Bronchus fibroblast of lung (primary cell): ENCODE measurements at places on chromosomes 5 and 9. TPM values are rescaled to one million over a fixed set of nuclear protein-coding genes. Genes with fewer than 3 reads are reported as not detected.

Gene IL5
- not detected in 2 replicates for total RNA-seq

Gene IL13
- not detected in 2 replicates for total RNA-seq

Gene IPPK
- 5.5 and 6.2 TPM in 2 replicates for total RNA-seq

Gene FRRS1L
- under 0.01 TPM in 2 replicates for total RNA-seq

Gene TRPM3
- under 0.01 TPM in 1 of 2 replicates, not detected in the other for total RNA-seq

Gene GSN
- total RNA-seq = 171 and 195 TPM in 2 replicates

Gene PRRX2
- total RNA-seq = 14.3 and 14.9 TPM in 2 replicates

Gene PDE6A
- not detected in 2 replicates for total RNA-seq

Gene RAB3C
- not detected in 2 replicates for total RNA-seq

Gene FABP6
- not detected in 2 replicates for total RNA-seq

Gene CERT1
- 4.9 and 5.9 TPM in 2 replicates for total RNA-seq

Gene FOCAD
- total RNA-seq = 38.5 and 44.9 TPM in 2 replicates

Gene TMEM203
- total RNA-seq = 43.1 and 47.9 TPM in 2 replicates

Gene DMRT3
- total RNA-seq = not detected in 2 replicates

Gene GPSM1
- 99.4 and 110 TPM in 2 replicates for total RNA-seq

Gene PAM
- 110 and 111 TPM in 2 replicates for total RNA-seq

Gene TAF11L10
- total RNA-seq = not detected in 2 replicates

Gene SHOC1
- total RNA-seq = under 0.01 TPM in 1 of 2 replicates, not detected in the other

Gene STPG3
- total RNA-seq = not detected in 2 replicates

Gene SLC22A4
- total RNA-seq = 1.7 and 2.1 TPM in 2 replicates

Gene POLR3G
- total RNA-seq = 14.6 and 20.2 TPM in 2 replicates

Gene DOCK2
- total RNA-seq = 3.0 and 4.2 TPM in 2 replicates

Gene SLC6A19
- total RNA-seq = not detected in 2 replicates

Gene ACSL6
- under 0.01 TPM in 1 of 2 replicates, not detected in the other for total RNA-seq

Gene DRD1
- total RNA-seq = not detected in 2 replicates

Gene MCTP1
- 3.3 and 5.9 TPM in 2 replicates for total RNA-seq

Gene UGCG
- total RNA-seq = 74.0 and 92.3 TPM in 2 replicates

Gene LMNB1
- total RNA-seq = 104 and 107 TPM in 2 replicates

Gene SYK
- under 0.01 TPM in 1 of 2 replicates, not detected in the other for total RNA-seq

Gene GRIA1
- 1.3 and 1.5 TPM in 2 replicates for total RNA-seq

Gene PCDHGB7
- total RNA-seq = 6.1 and 7.2 TPM in 2 replicates

Gene PCDHGB3
- total RNA-seq = 0.45 and 0.50 TPM in 2 replicates

Gene TAF9
- total RNA-seq = 85.6 and 89.8 TPM in 2 replicates

Gene LOX
- 38.8 and 46.7 TPM in 2 replicates for total RNA-seq

Gene C9
- total RNA-seq = not detected in 2 replicates

Gene HTR1A
- not detected in 2 replicates for total RNA-seq

Gene HAPLN1
- total RNA-seq = 0.67 and 2.7 TPM in 2 replicates

Gene POLE3
- 48.5 and 62.4 TPM in 2 replicates for total RNA-seq

Gene CTNND2
- not detected in 2 replicates for total RNA-seq

Gene ALDH1A1
- 0.17 TPM in 1 of 2 replicates, not detected in the other for total RNA-seq

Gene OTP
- not detected in 2 replicates for total RNA-seq

Gene KIF4B
- not detected in 2 replicates for total RNA-seq

Gene RASGRF2
- 4.9 and 5.7 TPM in 2 replicates for total RNA-seq

Gene EIF4E1B
- total RNA-seq = not detected in 2 replicates

Gene C1QTNF2
- 0.34 and 0.74 TPM in 2 replicates for total RNA-seq

Gene ITGA2
- total RNA-seq = 4.8 and 5.5 TPM in 2 replicates

Gene CDH9
- not detected in 2 replicates for total RNA-seq

Gene DDX31
- total RNA-seq = 8.0 and 8.2 TPM in 2 replicates

Gene GCNT1
- 33.9 and 40.9 TPM in 2 replicates for total RNA-seq

Gene ERAP2
- 14.9 and 19.5 TPM in 2 replicates for total RNA-seq

Gene NPR3
- total RNA-seq = 19.3 and 19.9 TPM in 2 replicates
